ENCODE measurements at places on chromosomes 3 and 15.

DNA sequence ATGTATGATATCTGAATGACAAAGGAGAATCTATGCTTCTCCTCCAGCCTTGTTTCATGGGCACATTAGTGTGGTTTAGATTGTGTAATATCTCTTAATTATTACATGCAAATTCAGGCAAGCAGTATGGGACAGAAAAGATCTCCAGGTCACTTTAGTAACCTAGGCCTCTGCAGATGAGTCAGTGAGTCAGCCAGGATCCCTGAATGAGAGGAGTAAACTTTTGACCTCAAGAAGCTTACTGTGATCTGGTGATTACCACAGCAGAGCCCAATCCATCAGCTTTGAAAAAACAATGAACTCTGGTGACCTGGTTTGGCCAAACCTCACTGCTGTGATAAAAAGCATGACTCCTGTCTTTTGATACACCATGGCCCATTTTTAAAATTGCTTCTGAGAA, 107.8 kb downstream of the LRRN1 start:
- peak; percentile 43 for DNase-seq

- no peak for DNase-seq
These were observed 33.1 kb downstream of the RASGRP1 start for GRCh38 chr15:38531509-38531908.

- no peak for DNase-seq
These were observed 1025.6 kb downstream of the NSUN3 start for GRCh38 chr3:95088464-95088863.

GRCh38 chr15:67240235-67241131, 14.0 kb downstream of the AAGAB start:
- DNase-seq = peak; percentile 12

DNA sequence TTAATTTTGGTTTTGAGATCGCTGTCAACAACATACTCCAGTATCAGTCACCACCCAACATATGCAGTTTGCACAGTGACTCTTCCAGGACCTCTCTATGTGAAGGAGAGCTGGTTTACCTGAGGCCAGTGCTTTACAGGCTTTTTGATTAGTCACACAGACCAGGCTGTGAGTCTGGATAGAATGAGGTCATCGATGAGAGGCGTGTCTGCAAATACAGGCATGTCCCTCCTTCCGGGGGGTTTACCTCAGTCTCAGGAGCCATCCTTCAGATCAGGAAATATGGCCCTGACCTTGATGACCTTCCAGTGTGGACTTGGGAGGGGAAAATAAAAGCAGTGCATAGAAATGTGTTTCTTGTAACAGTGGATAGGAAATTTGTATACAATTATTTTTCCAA, 46.9 kb downstream of the KBTBD12 start:
- no peak for DNase-seq

- no peak for DNase-seq
These were observed 135.2 kb upstream of the SLC24A5 start for GRCh38 chr15:47985568-47985967.

GRCh38 chr3:102712896-102713295, 278.1 kb downstream of the ZPLD1 start:
- no peak for DNase-seq

- DNase-seq = no peak
These were observed 24.0 kb downstream of the BMF start for GRCh38 chr15:40084650-40085049.
